Esophagus squamous epithelium (tissue), 5 donors: ENCODE measurements at places on chromosomes 4 and X.

- DNase-seq = no peak
Observed at GRCh38 chrX:134171661-134172587, 65.1 kb upstream of the CCDC160 start.

DNA sequence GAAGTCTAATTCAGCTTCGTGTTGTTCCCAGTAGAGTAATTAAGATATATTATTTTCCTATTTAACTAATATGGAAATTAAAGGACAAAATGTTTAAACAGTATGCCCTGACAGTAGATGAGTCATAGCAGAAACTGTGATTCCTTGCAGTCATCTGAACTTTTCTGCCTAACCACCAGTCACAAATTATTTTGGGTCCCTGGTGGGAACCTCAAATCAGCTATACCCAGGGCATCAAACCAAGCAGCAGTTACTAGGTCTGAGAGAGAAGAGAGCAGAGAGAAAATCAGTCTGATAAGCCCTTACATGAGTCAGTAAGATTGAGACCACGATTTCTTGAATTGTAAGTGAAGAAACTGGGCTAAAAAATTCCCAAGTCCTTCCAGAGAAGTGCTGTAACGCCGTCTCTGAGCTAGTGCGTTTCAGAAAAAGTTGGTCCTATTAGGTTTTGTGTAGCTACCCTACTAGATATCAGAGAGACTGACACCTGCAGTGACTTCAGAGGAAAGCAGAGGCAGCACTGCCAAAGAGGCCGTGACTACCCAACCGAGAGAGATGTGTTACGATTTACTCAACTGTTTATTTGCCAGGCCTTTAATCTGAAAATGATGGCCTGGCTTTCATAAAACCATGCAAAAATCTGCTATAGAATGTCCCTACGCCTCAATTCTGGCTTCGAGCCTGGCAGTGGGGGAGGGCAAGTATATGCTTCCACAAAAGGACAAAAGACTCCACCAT, 21.7 kb upstream of the GPM6A start:
- DNase-seq = no peak

DNA sequence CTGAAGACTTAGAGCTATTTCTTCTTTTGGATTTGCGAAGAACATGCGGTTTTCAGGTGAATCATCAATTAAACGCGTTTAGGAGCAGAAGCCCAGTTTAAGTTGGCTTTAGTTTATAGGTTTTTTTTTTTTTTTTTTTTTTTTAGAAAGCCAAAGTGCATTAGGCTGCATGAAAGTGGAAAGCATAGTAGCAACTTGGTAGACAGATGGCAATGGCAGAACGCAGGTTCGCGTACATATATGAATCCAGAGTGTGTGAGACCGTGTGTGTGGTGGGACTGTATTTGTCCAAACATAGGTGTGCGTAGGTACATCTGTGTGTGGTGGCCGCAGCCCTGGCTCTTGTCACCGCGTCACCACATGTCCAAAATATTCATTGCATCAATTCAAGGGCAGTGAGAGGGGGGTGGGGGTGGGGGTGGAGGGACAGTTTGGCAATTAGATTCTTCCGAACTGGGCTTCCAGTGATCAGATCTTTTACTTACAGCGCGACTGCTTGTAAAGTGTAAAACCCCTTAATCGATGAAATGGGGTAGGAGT, 901 bp downstream of the JADE1 start:
- no peak for DNase-seq

DNA sequence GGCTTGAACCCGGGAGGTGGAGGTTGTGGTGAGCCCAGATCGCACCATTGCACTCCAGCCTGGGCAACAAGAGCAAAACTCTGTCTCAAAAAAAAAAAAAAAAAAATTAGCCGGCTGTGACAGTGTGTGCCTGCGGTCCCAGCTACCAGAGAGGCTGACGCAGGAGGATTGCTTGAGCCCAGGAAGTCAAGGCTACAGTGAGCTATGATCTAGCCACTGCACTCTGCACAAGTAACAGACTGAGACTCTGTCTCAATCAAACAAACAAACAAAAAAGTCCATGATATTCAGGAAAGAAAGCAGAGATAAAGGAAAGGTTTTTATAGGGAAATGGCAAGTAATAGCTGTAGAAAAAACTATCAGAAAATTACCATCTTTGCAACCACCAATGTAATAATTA, 2.1 kb upstream of the LAGE3 start:
- DNase-seq = no peak

DNA sequence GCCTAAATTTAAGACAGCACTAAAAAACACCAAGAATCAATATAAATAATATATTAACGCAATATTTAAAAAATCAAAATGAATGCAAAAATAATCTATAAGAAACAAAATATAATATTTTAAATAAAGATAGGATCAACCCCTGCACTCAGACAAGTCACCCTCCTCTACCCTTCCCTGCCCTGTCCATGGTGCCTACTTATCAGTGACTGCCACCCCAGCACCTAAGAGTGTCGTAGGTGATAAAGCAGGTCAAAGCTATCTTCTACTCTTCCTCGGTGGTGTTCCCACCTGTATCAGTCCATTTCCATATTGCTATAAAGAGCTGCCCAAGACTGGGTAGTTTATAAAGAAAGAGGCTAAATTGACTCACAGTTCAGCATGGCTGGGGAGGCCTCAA, 251.9 kb downstream of the STIM2 start:
- DNase-seq = no peak

GRCh38 chr4:129929052-129929451, 833.1 kb downstream of the C4orf33 start:
- DNase-seq = no peak

GRCh38 chrX:16239211-16239610, 71.9 kb downstream of the MAGEB17 start:
- DNase-seq = no peak

- no peak for DNase-seq
Observed at GRCh38 chr4:158796370-158797140, 27.7 kb downstream of the FNIP2 start.
